G401 (cell line): ENCODE measurements at places on chromosomes 1 and 21. TPM values are rescaled to one million over a fixed set of nuclear protein-coding genes. Genes with fewer than 3 reads are reported as not detected.

LRRC8B gene
- total RNA-seq, result 10.0 and 15.6 TPM in 2 replicates

PRELP gene
- total RNA-seq, result not detected in 2 replicates

TEKT2 gene
- 0.12 TPM in 1 of 2 replicates, not detected in the other for total RNA-seq

C1orf116 gene
- not detected in 2 replicates for total RNA-seq

CEP85 gene
- total RNA-seq, result 16.7 and 19.1 TPM in 2 replicates

XCL2 gene
- total RNA-seq, result not detected in 2 replicates
